ENCODE measurements at places on chromosomes 2 and 18.

- H3K27ac ChIP-seq = no peak overlapping the region
- DNase-seq = no peak
- no peaks in the 10 kb centered on the region for H3K27me3 ChIP-seq
Observed at GRCh38 chr2:144322379-144322778, 197.5 kb downstream of the ZEB2 start.

- no peak overlapping the region for H3K4me3 ChIP-seq
- H3K36me3 ChIP-seq = no peaks in the 10 kb centered on the region
Observed at GRCh38 chr18:25979369-25980040, 110.9 kb downstream of the SS18 start.

GRCh38 chr2:74181739-74182138, 3.1 kb upstream of the MOB1A start:
- no peak for DNase-seq
- H3K36me3 ChIP-seq = no peaks in the 10 kb centered on the region
- no peak overlapping the region for H3K4me3 ChIP-seq
- no peak overlapping the region for H3K27ac ChIP-seq
- H3K27me3 ChIP-seq = no peaks in the 10 kb centered on the region

DNA sequence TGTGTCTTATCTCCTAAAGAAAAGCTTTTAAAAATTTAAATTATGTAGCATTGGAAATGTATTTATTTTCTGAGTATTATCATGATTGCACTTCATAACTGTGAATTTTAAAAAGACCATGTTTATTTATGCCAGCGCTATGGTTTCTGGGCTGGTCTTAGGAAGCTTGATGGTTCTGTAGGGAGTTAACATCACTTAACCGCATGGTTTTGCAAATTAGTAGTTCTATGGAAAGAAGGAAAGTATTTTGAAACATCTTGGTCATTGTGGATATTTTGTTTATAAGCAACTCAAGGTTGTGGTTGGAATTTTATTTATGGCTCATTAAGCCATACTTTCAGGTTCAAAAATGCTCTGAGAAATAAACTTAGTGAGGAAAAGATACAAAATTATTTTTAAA, 549.4 kb downstream of the STK39 start:
- H3K27ac ChIP-seq = no peak overlapping the region
- H3K27me3 ChIP-seq = no peaks in the 10 kb centered on the region
- no peaks in the 10 kb centered on the region for H3K36me3 ChIP-seq
- no peak overlapping the region for H3K4me3 ChIP-seq
- DNase-seq = no peak
- no peaks in the 10 kb centered on the region for H3K4me1 ChIP-seq

DNA sequence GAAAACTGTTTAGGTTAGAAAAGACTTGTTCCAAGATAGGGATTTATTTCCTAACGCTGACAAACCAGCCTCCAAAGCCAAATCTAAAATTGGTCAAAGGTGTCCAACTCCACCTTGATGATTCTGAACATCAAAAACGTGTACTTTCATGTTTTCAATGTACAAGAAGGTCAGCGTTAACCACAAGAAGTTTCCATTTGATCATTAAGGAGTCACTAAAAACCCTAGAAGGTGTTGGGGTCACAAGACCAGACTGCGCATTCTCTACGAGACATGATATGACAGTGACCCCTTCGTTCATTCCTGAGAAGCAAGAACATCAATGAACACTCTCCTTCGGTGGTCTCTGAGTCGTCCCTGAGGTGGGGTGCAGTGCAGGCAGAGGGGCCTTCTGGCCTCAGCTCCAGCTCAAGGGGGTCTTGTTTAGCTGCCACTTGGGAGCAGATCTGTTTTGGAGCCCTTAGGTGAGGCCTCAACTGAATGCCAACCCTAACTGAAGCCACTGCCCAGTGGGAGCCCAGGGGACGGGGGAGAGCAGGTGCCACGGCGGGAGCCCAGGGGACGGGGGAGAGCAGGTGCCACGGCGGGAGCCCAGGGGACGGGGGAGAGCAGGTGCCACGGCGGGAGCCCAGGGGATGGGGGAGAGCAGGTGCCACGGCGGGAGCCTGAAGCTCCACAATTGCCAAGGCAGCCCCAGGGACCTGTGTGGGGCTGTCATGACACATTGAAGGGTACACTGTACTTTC, 55.2 kb downstream of the PARD6G start:
- H3K27ac ChIP-seq = no peak overlapping the region
- H3K4me3 ChIP-seq = no peak overlapping the region
- no peaks in the 10 kb centered on the region for H3K4me1 ChIP-seq
- DNase-seq = no peak
- H3K36me3 ChIP-seq = no peaks in the 10 kb centered on the region
- H3K27me3 ChIP-seq = no peaks in the 10 kb centered on the region

- no peak for DNase-seq
- no peaks in the 10 kb centered on the region for H3K36me3 ChIP-seq
- H3K4me3 ChIP-seq = no peak overlapping the region
- peaks cover 20% of the 10 kb centered on the region for H3K4me1 ChIP-seq
- no peaks in the 10 kb centered on the region for H3K27me3 ChIP-seq
Observed at GRCh38 chr2:164831887-164832286, 9.7 kb downstream of the COBLL1 start.

DNA sequence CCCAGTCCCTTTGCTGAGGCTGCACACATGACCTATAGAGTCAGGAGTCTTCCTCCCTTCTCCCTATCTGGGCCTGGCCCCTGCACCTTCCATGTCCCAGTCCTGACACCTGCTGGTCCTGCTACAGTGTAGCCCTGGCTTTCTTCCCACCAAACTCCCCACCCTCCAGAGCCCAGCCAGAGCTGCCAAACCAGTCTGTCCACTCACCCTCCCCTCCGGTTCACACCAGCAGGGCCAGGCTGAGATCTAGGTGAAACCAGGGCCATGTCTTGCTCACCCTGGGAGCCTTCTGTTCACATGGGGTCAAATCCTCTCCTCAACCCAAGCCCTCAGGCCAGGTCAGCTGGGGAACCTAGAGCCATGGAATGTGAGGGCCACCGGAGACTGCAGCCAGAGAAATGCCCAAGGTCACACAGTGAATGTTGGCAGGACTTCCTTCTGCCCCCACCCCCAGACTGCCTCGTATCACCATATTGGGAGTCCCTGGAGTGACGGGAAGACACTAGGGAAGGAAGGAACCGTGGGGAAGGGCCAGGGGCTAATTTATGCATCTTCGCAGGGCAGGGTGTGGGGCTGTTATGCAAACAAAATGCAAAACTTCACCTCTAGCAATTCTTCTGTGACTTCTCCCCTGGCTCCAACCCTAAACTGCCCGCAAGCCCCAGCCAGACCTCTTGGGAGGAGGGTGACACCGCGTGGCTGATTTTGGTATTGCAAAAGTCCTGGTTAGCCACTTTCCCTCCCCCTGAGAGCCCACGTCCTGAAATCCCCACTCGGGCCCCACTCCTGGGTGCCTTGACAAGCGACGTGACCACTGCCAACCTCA, 14.6 kb downstream of the TNS1 start:
- peak overlapping the region; percentile 71 for H3K27ac ChIP-seq
- peak; percentile 93 for DNase-seq

- H3K4me3 ChIP-seq = no peak overlapping the region
- no peak overlapping the region for H3K27ac ChIP-seq
- no peaks in the 10 kb centered on the region for H3K27me3 ChIP-seq
- H3K36me3 ChIP-seq = no peaks in the 10 kb centered on the region
Observed at GRCh38 chr2:166211079-166211478, 83.3 kb upstream of the SCN1A start.

GRCh38 chr2:98102878-98103277, 15.9 kb downstream of the VWA3B start:
- H3K36me3 ChIP-seq = no peaks in the 10 kb centered on the region
- H3K4me1 ChIP-seq = no peaks in the 10 kb centered on the region
- DNase-seq = no peak
- H3K4me3 ChIP-seq = no peak overlapping the region
- H3K27me3 ChIP-seq = no peaks in the 10 kb centered on the region

- no peaks in the 10 kb centered on the region for H3K4me1 ChIP-seq
- DNase-seq = no peak
- H3K4me3 ChIP-seq = peak overlapping the region; percentile 41
- H3K27me3 ChIP-seq = peaks cover 28% of the 10 kb centered on the region
- no peak overlapping the region for H3K27ac ChIP-seq
Observed at GRCh38 chr18:32771871-32772580, 797 bp downstream of the KLHL14 start.

DNA sequence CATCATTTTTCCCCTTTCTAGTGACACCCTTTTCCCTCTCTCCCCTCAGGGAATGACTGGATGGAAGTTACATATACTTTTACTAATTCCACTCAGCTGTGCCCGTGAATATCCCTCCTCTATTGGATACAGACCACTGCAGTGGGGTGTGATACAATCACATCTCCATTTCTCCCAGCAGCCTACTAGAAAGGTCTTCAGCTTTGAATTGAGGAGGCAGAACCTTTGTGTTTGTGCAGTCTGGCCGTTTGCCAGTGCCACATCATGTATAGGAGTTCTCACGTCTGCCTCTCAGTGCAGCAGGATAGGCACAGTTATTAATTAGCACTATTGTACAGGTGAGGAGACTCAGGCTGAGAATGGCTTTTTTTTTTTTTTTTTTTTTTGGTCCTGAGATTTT, 16.4 kb downstream of the TNFRSF11A start:
- H3K27me3 ChIP-seq = no peaks in the 10 kb centered on the region
- H3K27ac ChIP-seq = no peak overlapping the region
- no peak overlapping the region for H3K4me3 ChIP-seq
- no peak for DNase-seq

All from upper lobe of right lung (tissue), 1 donor.